NCI-H524 treated with DMSO at 0.1 percent for 48 hours (cell line): ENCODE measurements at places on chromosomes 16 and 17.

GRCh38 chr16:19186408-19186807, 18.4 kb downstream of the SYT17 start:
- DNase-seq = no peak

GRCh38 chr16:77868052-77868451, 79.7 kb downstream of the VAT1L start:
- DNase-seq = no peak

- no peak for DNase-seq
These were observed 182.9 kb upstream of the SOX9 start for GRCh38 chr17:71937914-71938313.

GRCh38 chr17:36807496-36808179, 129.6 kb upstream of the LHX1 start:
- DNase-seq = no peak

GRCh38 chr17:48175692-48176470, 68.3 kb downstream of the SNX11 start:
- DNase-seq = no peak

DNA sequence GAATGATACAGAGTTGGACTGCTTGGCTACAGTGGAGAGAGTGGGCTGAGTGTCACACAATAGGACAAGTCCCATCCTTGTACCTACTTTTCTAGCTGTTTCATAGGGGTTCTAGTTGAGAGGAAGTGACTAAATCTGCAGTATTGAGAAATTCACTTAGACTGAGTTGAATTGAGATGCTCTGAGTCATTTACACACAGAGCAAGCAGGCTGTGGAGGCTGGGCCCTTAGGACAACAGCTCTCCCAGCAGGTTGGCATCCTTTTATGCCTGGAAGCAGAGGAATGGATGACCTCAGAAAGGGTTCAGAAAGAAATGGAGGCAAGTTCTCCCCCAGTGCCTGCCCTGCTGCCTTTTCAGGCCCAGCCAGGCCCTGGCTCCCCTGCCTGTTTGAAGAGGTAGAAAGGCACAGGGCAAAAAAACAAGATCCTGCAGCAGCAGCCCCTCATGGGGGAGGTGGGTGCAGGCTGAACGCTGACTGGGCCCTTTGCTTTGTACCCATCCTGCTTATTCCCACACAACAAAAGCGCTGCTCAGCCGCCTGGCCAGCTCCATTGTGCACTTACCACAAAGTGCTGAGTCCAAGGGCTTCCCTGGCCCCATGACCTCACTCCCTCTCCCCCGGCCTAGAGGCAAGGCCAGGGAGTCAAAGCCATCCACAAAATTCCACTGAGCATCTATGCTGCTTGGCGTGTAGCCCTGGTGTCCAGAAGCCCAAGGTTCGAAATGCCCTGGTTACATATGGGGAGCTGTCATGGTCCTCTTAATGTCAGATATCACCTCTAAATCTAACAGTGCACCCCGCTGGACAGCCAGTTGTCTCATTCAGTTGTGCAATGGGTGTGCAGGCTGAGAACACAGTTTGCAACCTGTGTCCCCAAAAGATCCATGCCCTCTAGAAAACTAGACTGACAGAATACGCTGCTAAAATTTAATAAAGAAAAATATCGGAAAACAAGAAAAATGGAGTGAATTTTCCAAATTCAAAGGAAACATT, 5.4 kb upstream of the CRYBA1 start:
- DNase-seq = no peak

DNA sequence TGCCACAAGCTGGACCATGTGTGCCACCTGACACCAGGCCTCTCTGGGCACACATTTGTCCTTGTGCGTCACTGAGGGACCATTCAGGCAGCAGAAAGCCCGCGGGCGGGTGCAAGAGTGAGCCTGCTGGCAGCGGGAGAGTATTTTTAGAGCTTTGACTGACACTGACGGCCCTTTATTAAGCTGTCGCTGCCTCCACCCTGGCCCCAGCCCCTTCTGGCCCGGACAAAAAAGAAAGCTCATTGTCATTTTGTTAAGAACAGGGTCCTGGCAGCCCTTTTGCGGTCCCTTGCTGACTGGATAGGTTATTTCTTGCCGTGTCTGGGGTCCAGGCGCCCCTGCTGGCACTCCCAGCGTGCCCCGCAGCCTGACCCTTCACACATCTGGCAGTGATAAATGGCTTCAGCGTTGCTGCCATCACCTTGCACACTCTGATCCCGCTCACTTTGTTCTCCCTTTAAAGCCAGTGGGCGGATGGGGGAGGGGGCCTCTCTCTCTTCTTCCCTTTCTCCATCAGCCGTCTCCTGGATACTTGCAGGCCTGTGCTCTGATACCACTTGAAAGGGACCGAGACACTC, 78.4 kb upstream of the NKD1 start:
- no peak for DNase-seq

DNA sequence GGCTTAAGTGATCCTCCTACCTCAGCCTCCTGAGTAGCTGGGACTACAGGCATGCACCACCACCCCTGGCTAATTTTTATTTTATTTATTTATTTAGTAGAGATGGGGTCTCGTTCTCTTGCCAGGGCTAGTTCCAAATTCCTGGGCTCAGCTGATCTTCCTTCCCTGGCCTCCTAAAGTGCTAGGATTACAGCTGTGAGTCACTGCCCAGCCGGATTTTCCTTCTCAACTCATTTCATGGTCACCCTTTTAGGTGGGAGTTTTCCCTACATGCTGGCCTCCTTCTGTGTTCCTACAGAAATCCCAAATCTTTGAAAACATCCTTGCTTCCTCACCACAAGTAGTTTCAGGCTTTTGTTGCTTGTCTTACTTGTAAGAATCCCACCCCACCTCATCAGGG, 102.1 kb upstream of the SIAH1 start:
- no peak for DNase-seq

GRCh38 chr17:76625496-76625895, 18.1 kb downstream of the ST6GALNAC1 start:
- DNase-seq = no peak

DNA sequence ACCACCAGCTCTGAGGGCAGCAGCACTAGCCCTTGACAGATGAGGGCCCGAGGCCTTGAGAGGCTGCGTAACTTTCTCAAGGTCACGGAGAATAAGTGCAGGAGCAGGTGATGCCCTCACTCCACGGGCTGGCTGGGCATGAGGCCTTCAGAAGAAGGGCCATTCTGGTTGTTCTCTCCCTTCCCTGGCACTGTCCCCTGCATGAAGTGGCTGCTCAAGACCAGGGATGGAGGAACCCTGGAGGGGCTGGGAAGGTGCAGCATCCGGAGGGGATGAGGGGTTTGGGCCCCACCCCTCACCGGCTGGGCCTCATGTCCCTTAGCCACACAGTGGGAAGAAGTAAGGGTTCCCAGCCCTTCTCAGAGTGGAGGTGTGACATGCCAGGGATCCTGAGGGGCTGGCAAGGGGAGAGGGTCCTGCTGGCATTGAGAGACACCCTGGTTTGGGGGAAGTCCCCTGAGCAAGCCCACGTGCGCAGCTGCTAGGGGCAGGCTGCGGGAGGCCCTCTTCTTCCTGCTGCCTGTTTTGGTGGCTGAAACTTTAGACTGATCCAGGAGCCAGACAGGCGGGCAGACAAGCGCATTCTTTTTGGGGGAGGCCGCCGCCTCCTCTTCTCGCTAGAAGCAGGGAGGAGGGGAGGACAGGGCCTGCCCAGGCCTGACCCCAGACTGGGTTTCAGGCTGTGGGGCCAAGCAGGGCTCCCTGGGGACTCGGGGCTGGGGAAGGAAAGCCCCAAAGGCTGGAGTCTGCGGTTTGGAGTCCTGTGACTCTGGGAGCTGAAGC, 74.0 kb downstream of the N4BP1 start:
- DNase-seq = no peak

- no peak for DNase-seq
These were observed 7.8 kb downstream of the TEX14 start for GRCh38 chr17:58684003-58684402.

DNA sequence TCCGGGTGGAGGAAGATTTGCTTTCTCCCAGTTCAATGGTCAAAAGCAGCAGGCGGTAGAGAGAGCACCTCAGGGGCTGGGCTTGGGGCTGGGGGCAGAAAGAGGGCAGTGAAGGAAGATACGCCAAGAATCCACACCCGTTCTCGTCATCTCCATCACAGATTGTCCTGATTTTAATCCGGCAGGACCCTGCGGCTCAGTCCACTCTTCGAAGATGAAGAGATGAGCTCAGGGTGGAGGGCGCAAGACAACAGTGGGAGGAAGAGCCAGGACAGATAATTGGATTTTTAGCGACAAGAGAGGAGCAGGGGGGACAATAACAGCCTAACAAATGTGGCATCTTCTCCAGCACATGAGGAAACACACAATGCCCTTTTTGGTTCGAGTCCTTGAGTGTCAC, 165.9 kb downstream of the SDK2 start:
- no peak for DNase-seq

- DNase-seq = no peak
These were observed 30.0 kb upstream of the PRSS54 start for GRCh38 chr16:58324792-58325191.

GRCh38 chr16:3155181-3155580, 20.4 kb downstream of the ZNF213 start:
- DNase-seq = no peak
